ENCODE measurements at places on chromosomes 12 and 14. TPM values are rescaled to one million over a fixed set of nuclear protein-coding genes. Genes with fewer than 3 reads are reported as not detected.

TESPA1 gene
- total RNA-seq, result not detected

ALDH1L2 gene
- 19.3 TPM for total RNA-seq

MYO1H gene
- total RNA-seq, result not detected

PLEKHG7 gene
- total RNA-seq, result not detected

HOXC10 gene
- total RNA-seq, result 2.2 TPM

PELI2 gene
- 5.8 TPM for total RNA-seq

KRT4 gene
- total RNA-seq, result 0.96 TPM

SMIM41 gene
- not detected for total RNA-seq

HIF1A gene
- 496 TPM for total RNA-seq

PLEK2 gene
- 50.1 TPM for total RNA-seq

MNAT1 gene
- 52.1 TPM for total RNA-seq

PSMB5 gene
- total RNA-seq, result 259 TPM

TBC1D30 gene
- 4.0 TPM for total RNA-seq

LRRC43 gene
- total RNA-seq, result 0.72 TPM

R3HDM2 gene
- 12.6 TPM for total RNA-seq

WNT1 gene
- total RNA-seq, result not detected

SAMD15 gene
- total RNA-seq, result 0.72 TPM

GPX2 gene
- total RNA-seq, result 2.2 TPM

PPFIA2 gene
- 0.48 TPM for total RNA-seq

USP5 gene
- 83.4 TPM for total RNA-seq

LRRC10 gene
- total RNA-seq, result not detected

EIF2S3B gene
- total RNA-seq, result 0.72 TPM

CD69 gene
- not detected for total RNA-seq

CCDC85C gene
- total RNA-seq, result 23.4 TPM

C12orf54 gene
- 3.4 TPM for total RNA-seq

KLRC3 gene
- not detected for total RNA-seq

TMTC1 gene
- total RNA-seq, result 16.6 TPM

SERPINA6 gene
- 0.48 TPM for total RNA-seq

OR4Q2 gene
- not detected for total RNA-seq

TEX52 gene
- total RNA-seq, result not detected

DBX2 gene
- not detected for total RNA-seq

TAS2R13 gene
- total RNA-seq, result 0.48 TPM

FOXN4 gene
- total RNA-seq, result not detected

KRT75 gene
- total RNA-seq, result 1.1 TPM

TBX3 gene
- total RNA-seq, result 3.6 TPM

PDZRN4 gene
- not detected for total RNA-seq

KRT6C gene
- total RNA-seq, result 155 TPM

ASCL1 gene
- not detected for total RNA-seq

CLEC2B gene
- total RNA-seq, result 4.1 TPM

RASAL1 gene
- 3.9 TPM for total RNA-seq

SRRM4 gene
- total RNA-seq, result not detected

TAC3 gene
- total RNA-seq, result not detected

CDH24 gene
- total RNA-seq, result 4.3 TPM

PLBD1 gene
- total RNA-seq, result 2.8 TPM

BICDL1 gene
- 9.0 TPM for total RNA-seq

IFNG-AS1 gene
- under 0.01 TPM for total RNA-seq

All from tracheal epithelial cell (primary cell).